ENCODE measurements at places on chromosomes 2 and 18. TPM values are rescaled to one million over a fixed set of nuclear protein-coding genes. Genes with fewer than 3 reads are reported as not detected.

GRCh38 chr2:112881217-112881985 lies 29.6 kb upstream of the IL37 start:
- H3K27ac ChIP-seq, result peak overlapping the region; percentile 75
- peak; percentile 58 for DNase-seq
- peaks cover 31% of the 10 kb centered on the region for H3K4me1 ChIP-seq
- H3K4me3 ChIP-seq, result no peak overlapping the region
- H3K27me3 ChIP-seq, result no peaks in the 10 kb centered on the region
- no peaks in the 10 kb centered on the region for H3K36me3 ChIP-seq

GRCh38 chr2:8551622-8552074 lies 130.2 kb upstream of the ID2 start:
- no peaks in the 10 kb centered on the region for H3K36me3 ChIP-seq
- DNase-seq, result no peak
- H3K27me3 ChIP-seq, result no peaks in the 10 kb centered on the region
- no peak overlapping the region for H3K27ac ChIP-seq
- no peak overlapping the region for H3K4me3 ChIP-seq
- H3K4me1 ChIP-seq, result peaks cover 15% of the 10 kb centered on the region

- H3K4me1 ChIP-seq, result no peaks in the 10 kb centered on the region
- no peaks in the 10 kb centered on the region for H3K27me3 ChIP-seq
- H3K4me3 ChIP-seq, result no peak overlapping the region
- no peaks in the 10 kb centered on the region for H3K36me3 ChIP-seq
Measured at GRCh38 chr18:41517142-41517541, 437.9 kb upstream of the PIK3C3 start.

GRCh38 chr2:236764716-236765115 lies 195.1 kb downstream of the ACKR3 start:
- no peak for DNase-seq
- H3K4me3 ChIP-seq, result no peak overlapping the region
- H3K4me1 ChIP-seq, result no peaks in the 10 kb centered on the region
- no peaks in the 10 kb centered on the region for H3K36me3 ChIP-seq

DNA sequence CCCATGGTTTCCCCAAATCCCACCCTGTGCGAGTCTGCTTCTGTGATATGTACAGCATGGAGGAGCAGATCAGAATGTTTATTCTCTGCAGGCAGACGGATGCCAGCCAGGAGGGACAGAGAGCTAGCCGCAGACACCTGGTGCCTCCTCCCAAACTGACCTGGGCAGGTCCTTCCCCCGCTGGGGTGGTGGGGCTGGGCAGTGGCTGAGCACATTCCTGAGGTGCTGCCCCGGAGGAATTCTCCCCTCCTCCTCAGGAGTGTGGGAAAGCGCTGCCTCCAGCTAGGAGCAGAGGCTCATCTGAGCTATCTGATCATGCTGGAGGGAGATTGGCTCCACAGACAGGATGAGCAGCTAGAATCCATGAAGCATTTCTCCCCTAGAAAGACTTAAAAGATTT lies 21.7 kb downstream of the C2orf92 start:
- DNase-seq, result no peak
- no peaks in the 10 kb centered on the region for H3K36me3 ChIP-seq
- H3K27ac ChIP-seq, result no peak overlapping the region
- no peak overlapping the region for H3K4me3 ChIP-seq
- H3K27me3 ChIP-seq, result no peaks in the 10 kb centered on the region

DNA sequence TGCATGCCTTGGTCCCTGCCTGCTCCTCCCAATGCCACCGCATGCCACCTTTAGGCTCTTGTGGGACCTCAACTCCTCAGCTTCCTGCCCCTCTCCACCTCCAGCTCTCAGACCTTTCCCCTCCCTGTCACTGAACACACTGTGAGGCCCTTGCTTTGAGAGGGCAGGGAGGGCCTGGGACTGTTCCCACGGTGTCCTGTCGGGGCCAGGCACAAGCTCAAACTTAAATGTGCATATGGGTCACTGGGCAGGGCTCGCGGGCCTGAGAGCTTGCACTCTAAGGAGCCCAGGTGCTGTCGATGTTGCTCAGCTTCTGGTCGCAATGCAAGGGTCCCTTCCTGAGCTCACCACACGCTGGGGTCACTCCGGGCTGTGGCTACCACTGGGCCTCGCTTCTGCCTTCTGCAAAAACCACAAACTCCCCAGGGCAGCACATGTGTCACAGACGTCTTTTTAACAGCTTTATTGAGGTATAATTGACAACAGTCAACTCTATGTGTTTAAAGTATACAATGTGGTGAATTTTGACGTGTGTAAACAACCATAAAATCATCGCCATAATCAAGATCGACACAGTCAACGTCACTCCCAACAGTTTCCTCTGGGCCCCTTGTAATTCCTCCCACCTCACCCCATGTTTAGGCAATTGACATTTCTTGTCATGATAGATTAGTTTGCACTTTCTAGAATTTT lies 11.9 kb upstream of the B3GNT7 start:
- no peak overlapping the region for H3K27ac ChIP-seq
- no peaks in the 10 kb centered on the region for H3K36me3 ChIP-seq
- H3K4me1 ChIP-seq, result no peaks in the 10 kb centered on the region
- H3K4me3 ChIP-seq, result no peak overlapping the region
- no peaks in the 10 kb centered on the region for H3K27me3 ChIP-seq

GRCh38 chr2:217218269-217219163 lies 358.7 kb upstream of the TNP1 start:
- no peak for DNase-seq
- no peak overlapping the region for H3K4me3 ChIP-seq
- no peaks in the 10 kb centered on the region for H3K36me3 ChIP-seq

The C2orf78 gene
- 0.51 TPM for total RNA-seq

DNA sequence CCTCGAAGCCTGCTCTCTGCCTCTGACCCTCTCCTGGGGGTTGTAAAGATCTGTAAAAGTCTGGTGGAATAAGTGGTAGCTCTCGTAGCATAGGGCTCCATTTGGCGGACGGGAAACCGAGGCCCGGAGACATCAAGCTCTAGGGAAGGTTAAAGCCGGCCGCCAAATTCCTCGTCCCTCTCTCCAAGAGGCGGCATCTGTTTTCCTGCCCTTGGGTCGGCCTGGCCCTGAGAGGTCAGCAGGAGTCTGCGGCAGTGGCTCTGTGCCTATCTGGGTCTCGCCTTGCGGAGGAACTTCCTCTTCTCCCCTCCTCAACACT lies 72.4 kb downstream of the TEX51 start:
- H3K27me3 ChIP-seq, result no peaks in the 10 kb centered on the region
- no peak overlapping the region for H3K27ac ChIP-seq
- H3K36me3 ChIP-seq, result no peaks in the 10 kb centered on the region
- H3K4me1 ChIP-seq, result no peaks in the 10 kb centered on the region
- no peak for DNase-seq

- H3K4me1 ChIP-seq, result no peaks in the 10 kb centered on the region
- no peaks in the 10 kb centered on the region for H3K36me3 ChIP-seq
- H3K27ac ChIP-seq, result no peak overlapping the region
- no peaks in the 10 kb centered on the region for H3K27me3 ChIP-seq
- H3K4me3 ChIP-seq, result no peak overlapping the region
Measured at GRCh38 chr2:20103530-20103929, 52.1 kb upstream of the LAPTM4A start.

DNA sequence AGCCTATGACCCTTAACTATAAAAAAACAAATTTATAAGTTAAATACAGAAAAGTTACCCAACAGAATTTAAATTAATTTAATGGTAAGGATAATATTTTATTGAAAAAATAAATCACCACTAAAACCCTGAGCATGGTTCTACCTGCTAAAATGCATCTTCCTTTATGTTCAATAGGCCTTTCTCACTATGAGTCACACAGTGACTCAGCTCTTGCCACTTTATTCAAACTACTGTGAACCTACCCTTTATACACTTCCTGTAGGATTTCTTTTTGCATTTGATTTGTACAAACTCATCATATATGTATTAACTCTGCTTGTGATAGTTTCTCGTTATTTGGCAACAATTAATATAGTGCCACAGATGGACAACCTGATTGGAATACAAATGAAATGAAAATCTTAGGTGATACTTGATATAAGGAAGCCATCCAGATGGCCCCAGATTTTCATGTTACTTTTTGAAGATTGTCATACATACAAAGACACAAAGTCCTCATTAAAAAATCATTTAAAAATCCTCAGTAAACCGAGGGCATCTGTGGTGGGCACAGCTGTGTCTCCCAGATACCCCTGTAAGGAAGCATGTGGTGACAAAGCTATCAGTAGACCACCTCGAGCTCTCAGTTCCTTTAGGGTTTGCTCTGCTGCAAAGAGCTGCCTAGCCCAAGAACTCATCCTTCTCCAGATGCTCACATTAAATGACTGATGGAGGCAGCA lies 55.2 kb upstream of the COBLL1 start:
- H3K4me3 ChIP-seq, result no peak overlapping the region
- H3K4me1 ChIP-seq, result no peaks in the 10 kb centered on the region
- DNase-seq, result no peak
- H3K27ac ChIP-seq, result no peak overlapping the region
- no peaks in the 10 kb centered on the region for H3K27me3 ChIP-seq
- no peaks in the 10 kb centered on the region for H3K36me3 ChIP-seq

GRCh38 chr2:232869138-232870017 lies 686 bp upstream of the SNORC start:
- no peak for DNase-seq
- no peak overlapping the region for H3K4me3 ChIP-seq
- no peaks in the 10 kb centered on the region for H3K27me3 ChIP-seq
- no peaks in the 10 kb centered on the region for H3K4me1 ChIP-seq
- no peak overlapping the region for H3K27ac ChIP-seq
- no peaks in the 10 kb centered on the region for H3K36me3 ChIP-seq

DNA sequence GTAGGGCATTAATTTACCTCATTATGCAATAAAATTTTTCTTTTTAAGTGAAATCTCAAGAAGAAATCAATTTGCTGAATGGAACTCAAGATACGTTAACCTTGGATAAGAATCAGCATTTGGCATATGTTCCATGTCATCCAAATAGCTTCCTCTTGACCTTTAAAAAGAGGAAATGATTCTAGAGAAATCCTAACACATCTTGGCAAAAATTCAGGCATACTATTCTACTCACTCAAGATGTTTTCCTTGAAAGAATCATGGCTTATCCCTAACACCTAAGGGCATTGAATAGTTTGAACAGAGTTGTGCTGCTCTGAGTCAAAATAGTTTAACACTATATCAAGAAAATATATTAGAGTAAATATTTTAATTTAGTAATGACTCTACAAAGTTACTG lies 678.0 kb downstream of the EPHA4 start:
- H3K27ac ChIP-seq, result no peak overlapping the region
- no peaks in the 10 kb centered on the region for H3K4me1 ChIP-seq
- H3K27me3 ChIP-seq, result no peaks in the 10 kb centered on the region
- no peak overlapping the region for H3K4me3 ChIP-seq

- H3K27me3 ChIP-seq, result peaks cover 4% of the 10 kb centered on the region
- no peaks in the 10 kb centered on the region for H3K4me1 ChIP-seq
- H3K36me3 ChIP-seq, result no peaks in the 10 kb centered on the region
- H3K27ac ChIP-seq, result no peak overlapping the region
- no peak overlapping the region for H3K4me3 ChIP-seq
Measured at GRCh38 chr2:100821911-100822265, 1.9 kb downstream of the NPAS2 start.

The BBS5 gene
- 1.8 TPM for total RNA-seq

DNA sequence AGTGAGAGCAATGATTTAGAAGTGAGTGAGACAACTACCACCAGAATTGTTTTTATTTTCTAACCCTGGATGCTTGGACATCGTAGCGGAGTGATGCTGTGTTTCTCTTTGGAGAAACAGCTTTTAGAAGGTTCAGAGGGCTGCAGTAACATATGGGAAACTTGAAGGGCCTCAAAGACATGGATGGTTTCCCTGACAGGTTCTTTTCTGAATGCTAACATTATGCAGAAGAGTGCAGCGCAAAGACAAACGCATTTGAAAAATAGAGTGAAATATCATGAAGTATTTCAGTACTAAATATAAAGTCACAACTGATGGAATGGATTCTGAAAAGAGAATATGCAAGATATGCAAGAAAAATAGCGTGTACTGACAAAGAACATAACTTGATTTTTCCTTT lies 385.1 kb upstream of the DSEL start:
- no peaks in the 10 kb centered on the region for H3K4me1 ChIP-seq
- H3K36me3 ChIP-seq, result no peaks in the 10 kb centered on the region
- no peak overlapping the region for H3K27ac ChIP-seq
- H3K27me3 ChIP-seq, result no peaks in the 10 kb centered on the region
- no peak overlapping the region for H3K4me3 ChIP-seq

Data from GM12878 (cell line).